CD14-positive monocyte (primary cell): ENCODE measurements at places on chromosomes 16 and 17.

GRCh38 chr17:60311936-60312335 is 80.0 kb downstream of the USP32 start:
- DNase-seq = no peak

- no peak for DNase-seq
Observed at GRCh38 chr16:79656553-79657115, 56.1 kb upstream of the MAF start.

DNA sequence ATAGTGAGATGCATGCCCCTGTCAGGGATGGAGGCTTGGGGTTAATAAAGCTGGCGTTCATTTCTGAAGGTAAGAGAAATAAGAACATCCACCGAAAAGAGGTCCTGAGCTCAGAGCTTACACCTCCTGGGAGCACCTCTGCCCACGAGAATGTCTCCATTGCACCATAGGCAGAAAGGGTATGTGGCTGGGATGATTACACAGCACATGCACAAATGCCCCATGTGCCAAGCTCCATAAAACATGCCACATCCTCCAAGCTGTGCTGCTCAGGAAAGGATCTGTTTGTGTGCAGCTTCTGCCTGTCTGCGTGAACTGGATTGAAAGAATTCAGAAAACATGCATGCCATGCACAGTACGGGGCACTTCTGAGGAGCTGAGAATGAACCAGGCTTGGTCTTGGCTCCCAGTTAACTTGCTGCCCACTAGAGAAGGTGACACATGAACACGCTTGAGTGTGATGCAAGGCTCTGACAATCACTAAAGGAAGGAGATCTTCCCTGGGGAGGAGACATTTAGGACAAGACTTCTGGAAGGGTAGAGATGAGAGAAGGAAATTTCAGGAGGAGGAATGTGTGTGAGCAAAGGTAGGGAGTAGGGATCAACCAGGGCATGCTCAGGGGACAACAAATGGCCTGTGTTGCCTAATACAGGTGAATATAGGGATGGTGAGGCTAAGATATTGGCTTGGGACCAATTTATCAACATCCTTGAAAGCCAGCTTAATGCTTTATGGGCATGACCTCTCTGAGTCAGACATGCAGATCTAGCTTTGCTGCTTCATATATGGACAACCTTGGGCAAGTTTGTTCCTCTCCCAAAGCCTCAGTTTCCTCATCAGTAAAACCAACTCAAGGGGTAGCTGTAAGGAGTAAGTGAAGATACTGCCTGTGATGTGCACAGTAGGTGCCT is 32.0 kb upstream of the SMPD3 start:
- no peak for DNase-seq

GRCh38 chr16:49576173-49576494 is 202.5 kb downstream of the C16orf78 start:
- no peak for DNase-seq

DNA sequence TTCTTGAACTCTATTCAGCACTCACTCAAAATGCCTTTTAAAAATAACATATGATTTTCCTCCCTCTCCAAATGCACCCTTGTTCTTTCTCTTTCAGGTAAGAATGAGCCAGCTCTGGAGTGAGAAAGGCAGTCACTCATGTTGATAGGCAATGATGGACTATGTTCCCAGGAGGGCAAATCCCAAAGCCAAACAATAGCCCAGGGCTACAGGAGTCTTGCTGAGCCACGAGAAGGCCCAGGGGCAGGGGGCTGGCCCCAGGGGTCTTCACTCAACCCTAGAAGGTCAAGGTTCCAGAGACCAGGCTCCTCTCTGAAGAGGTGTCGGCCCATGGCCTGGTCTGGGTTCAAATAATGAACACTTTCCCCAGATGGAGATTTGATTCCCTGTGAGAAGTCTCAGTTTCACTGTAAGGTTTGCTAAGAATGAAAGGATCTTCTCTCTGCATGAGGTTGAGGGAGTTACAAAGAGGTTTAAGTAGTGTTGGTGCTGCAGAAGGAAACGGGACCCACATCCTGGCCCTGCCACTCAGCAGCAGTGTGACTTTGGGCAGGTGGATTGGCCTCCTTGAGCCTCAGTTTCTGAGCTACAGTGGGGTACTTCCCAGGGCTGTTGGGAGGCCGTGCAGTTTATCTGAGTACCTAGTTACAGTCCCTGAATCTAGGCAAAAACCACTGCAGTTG is 49.0 kb downstream of the RTN4RL1 start:
- no peak for DNase-seq

DNA sequence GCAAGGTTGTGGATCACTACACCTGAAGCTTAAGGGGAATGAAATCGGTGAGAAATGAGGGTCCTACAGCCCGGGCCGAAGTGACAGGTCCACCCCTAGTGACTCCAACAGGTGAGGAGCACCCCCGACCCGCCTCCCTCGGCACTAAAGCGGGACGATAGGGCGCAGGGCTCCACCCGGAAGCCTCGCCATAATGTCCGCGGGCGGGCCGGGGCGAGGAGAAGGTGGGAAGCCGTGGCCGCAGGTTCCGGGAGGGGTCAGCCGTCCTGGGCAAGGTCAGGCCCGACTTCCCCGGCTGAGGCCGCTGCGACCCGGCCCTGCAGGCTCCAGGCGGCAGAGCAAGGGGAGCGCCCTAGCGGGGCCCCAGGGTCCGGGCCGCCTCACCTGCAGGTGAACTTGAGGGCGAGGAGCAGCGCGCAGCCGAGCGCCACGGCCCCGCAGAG is 543 bp downstream of the TXNDC11 start:
- peak; percentile 27 for DNase-seq

GRCh38 chr16:5428932-5429331 is 331.3 kb upstream of the EEF2KMT start:
- no peak for DNase-seq

GRCh38 chr17:77566151-77566550 is 392.4 kb upstream of the TNRC6C start:
- no peak for DNase-seq

- no peak for DNase-seq
Observed at GRCh38 chr16:50146479-50147435, 6.3 kb upstream of the TENT4B start.

- DNase-seq = no peak
Observed at GRCh38 chr17:65201331-65201730, 64.2 kb downstream of the RGS9 start.

- no peak for DNase-seq
Observed at GRCh38 chr16:67571981-67572431, 9.7 kb downstream of the CTCF start.
